ENCODE measurements at places on chromosomes 3 and 15.
A peak's percentile ranks its signal among the peaks of the same experiment; 100 is the strongest.

- no peak for DNase-seq
Measured at GRCh38 chr3:42778644-42779043, 5.6 kb upstream of the CCDC13 start.

DNA sequence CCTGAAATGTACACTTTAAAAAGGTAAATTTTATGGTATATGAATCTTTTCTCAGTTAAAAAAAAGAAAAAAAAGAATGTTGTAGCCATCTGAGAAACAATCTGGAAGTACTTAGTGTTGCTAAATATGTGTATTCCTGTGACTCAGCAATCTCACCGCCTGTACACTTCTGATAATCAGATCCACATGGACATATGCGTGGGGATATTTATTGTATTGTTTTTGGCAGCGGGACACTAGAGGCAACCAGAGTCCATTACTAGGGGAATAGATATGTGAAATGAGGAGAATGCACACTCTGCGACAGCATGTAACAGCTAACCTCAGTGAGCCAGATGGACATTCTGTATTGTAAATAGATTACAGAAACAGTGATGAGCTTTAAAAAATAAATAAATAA lies 65.4 kb downstream of the AQP9 start:
- DNase-seq = no peak

- DNase-seq = no peak
Measured at GRCh38 chr3:177676148-177676547, 478.9 kb upstream of the TBL1XR1 start.

GRCh38 chr15:89486726-89487050 lies 9.7 kb downstream of the RHCG start:
- peak; percentile 59 for DNase-seq

DNA sequence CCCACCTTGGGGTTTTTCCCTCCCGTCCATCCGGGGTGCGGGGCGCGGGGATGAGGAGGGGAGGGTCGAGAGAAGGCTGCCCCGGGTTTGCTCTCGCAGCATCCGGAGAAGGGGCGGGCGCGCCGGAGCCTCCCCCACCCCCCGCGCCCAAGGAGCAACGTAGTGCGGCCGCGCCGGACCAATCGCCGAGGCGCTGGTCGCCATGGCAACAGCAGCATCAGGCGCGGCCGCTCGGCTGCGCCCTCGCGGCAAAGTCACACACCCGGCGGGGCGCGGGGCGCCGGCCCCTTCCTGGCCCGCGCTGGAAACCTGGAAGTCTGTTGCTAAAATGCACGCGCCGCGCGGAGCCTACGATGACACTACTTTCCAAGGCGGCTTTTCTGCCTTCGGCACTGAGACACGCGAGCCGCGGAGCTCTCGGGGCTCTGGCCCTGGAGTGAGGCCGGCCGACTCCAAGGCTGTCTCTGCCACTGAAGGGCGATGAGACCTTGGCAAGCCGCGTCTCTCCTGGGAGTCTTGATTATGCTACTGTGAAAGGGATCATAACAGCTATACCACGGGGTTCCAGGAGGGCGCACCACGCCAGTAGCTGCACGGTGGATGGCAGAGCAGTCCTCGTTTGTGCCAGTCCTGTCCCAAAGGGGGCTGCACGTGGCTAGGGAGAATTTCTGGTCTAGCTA lies at the start of gene IQSEC1:
IQSEC1 (minus strand) TSS at position 104 of the 680 bp plus-strand sequence. CDS start 415 bp downstream, outside the sequence.
- no peak for DNase-seq

- no peak for DNase-seq
Measured at GRCh38 chr15:74319138-74319460, 48.3 kb downstream of the CYP11A1 start.

DNA sequence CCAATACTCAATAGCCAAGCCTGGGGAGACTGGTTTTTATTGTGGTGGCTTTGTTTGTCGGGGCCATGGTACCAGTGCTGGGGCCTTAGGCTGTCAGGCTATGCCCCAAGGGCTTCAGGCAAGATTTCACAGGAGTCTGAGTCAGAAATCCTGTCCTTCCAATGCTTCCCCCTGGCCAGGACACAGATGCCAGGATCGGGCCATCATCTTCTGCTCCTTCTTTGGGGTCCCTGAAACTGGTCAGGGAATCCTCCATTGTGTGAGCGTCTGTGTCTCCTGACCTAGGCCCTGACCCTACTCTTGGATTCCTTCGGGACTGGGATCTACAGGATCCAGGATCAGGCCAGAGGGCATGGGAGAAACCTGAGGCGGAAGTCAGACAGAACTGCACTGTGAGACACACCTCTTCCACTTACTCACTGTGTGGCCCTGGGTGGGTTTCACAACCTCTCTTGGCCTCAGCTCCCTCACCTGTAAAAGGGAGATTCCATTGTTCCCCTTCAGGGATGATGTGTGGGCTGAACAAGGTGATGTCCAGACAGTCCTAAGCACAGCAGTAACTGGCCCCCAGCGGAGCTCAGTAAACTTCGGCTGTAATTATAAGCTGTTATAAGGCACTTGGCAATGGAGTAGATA lies 292.7 kb downstream of the UACA start:
- no peak for DNase-seq

GRCh38 chr3:102124282-102124681 lies 275.0 kb downstream of the NFKBIZ start:
- no peak for DNase-seq

DNA sequence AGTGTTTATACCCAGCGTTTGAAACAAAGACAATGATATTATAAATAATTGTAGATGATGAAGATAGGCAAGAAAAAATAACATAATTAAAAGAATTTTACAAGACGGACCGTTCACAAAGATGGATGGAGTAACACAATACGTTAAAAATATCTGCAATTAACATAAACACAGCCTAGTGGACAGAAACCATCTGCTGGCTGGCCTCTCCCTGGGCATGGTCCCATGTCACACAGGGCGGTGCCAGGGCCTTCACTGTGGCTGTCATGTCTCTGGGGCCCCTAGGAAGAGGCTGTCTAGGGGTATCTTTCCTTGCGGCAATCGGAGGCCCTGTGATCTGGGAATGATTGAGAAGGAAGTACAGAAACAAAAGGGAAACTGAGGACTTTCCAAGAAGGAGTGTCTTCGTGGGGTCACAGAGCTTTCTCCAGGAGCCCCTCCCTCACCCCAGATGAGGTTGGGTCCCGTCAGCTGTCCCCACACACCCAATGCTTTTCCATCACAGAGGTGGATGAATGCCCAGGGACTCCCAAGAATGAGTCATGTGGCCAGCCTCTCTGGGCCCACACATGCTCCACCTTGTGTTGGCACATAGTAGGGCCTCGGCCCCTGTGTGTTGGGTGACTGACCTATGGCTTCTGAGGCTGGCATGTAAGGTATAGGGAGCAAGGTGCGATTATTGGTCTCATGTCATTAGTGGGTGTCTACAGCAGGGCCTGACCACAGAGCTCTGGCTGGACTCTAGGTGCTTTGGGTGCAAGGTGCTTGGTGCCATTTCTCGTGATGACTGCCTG lies 87.1 kb downstream of the DNAJB8 start:
- no peak for DNase-seq

DNA sequence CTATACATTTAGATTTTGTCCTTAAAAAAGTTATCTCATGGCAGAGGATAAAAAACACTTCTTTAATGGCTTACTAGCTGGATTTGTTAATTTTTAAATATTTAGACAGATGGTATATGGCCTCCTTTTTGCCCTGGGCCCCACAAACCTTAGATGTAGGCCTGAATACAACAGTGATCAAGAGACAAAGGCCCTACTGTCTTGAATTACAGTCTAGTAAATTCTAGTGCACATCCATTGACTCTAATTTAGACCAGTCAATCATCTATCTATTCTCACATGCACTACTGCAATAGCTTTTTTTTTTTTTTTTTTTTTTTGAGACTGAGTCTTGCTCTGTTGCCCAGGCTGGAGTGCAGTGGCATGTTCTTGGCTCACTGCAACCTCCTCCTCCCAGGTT lies 452.8 kb downstream of the FHIT start:
- no peak for DNase-seq

DNA sequence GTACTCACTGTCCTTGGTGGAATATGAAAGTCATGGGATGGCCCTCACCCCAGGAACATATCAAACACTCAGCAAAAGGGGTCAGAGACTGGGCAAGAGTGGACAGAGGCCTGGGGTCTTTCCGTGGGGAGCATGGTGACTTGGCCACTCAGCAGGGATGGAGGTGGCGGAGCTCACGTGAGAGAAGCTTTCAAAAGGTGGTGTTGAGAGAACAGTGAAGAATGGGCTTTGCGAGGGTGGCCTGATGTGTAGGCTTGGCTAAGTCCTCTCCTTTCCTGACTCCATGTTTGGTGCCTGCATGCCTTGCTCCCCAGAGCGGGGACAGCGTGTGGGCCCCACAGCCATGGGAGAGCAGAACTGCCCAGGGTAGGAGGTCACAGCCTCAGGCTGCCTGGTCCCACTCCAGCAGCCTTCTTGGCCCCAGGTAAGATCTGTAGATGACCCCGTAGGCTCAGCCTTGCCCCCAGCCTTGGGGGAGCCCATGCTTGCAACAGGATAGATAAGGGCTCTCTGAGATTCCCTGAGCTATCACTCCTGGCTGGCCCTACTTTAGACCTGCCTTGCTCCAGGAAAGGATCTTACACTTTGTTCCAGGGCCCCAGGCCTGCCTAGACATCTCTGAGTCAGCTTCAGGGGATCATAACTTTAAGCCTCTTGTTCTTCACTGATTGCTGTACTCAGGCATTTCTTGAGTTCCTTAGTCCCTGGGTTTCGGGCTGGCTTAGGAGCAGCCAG lies 17.0 kb downstream of the RPLP1 start:
- no peak for DNase-seq

DNA sequence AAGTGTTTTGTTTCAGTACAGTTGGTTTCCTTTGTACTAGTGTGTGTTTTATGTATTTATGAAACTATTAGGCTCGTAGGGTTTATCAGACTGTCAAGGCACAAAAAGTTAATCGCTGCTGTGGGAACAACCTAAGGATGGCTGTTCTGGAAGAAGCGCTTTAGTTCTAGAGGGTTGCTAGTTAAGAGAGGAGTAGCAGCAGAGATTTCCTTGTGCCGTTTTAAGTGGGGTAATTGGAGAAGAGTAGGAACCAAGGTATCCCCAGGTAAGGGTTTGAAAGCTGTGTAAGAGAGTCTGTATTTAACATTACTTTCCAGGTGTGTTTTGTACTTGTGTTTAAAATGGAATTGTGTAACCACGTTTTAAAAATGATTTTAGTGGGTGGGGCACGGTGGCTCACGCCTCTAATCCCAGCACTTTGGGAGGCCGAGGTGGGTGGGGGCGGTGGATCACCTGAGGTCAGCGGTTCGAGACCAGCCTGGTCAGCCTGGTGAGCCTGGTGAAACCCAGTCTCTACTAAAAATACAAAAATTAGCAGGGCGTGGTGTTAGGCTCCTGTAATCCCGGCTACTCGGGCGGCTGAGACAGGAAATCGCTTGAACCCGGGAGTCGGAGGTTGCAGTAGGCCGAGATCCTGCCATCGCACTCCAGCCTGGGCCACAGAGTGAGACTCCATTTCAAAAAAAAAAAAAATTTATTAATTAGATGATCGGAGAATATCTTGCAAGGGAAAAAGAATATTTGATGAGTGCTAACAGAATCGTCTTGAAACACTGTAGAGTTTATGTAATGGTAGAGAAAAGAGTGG lies 2.6 kb downstream of the MORF4L1 start:
- DNase-seq = no peak

- DNase-seq = no peak
Measured at GRCh38 chr3:17038900-17039553, 154.3 kb downstream of the PLCL2 start.

- no peak for DNase-seq
Measured at GRCh38 chr15:62653122-62653521, 389.4 kb upstream of the TPM1 start.

- DNase-seq = no peak
Measured at GRCh38 chr3:140288595-140288994, 353.6 kb downstream of the CLSTN2 start.

- DNase-seq = no peak
Measured at GRCh38 chr15:88267720-88268119, 11.2 kb upstream of the NTRK3 start.

GRCh38 chr15:78179906-78180305 lies 30.7 kb downstream of the IDH3A start:
- DNase-seq = no peak

DNA sequence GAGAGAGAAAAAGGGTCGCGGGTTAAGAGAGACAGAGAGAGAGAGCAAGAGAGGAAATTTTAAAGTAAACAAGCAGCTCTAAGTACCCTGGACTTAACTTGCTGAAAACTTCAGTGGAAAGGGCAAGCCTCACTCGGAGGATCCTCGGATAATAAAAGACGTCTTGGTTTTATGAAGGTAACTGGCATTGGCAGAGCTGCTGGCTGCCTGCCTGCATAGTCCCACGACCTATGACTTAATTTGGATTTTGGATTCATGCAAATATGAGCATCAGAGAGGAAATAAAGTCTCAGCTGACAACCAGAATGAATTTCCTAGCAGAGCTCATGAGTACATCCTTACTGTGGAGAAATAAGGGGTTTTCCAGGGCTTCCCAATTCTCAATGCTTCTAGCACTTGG lies 95.1 kb upstream of the PDZRN3 start:
- no peak for DNase-seq

GRCh38 chr3:47874438-47874837 lies 71.5 kb downstream of the DHX30 start:
- DNase-seq = no peak

DNA sequence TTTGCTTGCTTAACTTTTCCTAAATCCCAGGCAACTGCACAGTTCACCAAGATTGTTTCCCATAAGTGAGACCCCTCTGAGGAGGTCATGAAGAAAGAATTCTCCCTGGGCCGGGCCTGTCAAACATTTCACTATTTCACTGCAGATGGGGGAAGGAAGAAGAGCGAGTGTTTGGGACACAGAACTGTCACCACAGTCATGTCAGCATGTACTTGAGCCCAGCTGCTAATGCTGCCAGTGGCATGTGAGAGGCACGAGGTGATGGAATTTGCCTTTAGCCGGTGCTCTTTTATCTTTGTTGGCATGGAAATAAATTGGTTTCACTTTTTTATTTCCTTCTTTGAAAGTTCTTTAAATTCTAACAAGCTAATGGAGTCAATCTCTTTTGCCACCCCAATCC lies 277.9 kb upstream of the GADL1 start:
- no peak for DNase-seq

DNA sequence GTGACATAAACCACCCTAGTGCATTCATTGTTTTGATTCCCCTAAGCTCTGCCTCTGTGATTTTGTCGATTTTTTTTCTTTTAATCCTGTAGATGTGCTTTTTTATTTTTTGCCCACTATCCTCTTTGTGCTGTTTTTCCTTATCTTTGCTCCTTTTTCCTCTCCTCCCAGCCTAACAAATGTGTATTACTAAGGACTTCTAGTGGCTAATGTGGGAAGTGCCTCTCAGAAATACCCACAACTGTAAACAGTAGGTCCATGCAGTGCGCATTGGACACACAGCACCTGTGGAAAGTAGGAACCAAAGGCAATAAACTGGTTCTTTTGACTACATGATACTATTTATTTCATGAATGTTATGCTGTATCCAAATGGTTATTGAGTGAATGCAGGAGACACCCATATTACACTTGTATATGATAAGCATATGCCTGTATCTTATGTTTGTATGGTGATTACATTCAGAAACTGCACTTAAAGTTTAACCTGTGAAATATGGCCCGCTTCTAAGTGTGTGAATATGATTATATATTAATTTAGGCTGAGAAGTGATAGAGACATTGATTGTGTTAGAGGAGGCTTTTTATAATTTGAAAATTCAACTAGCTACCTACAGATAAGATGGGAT lies 147.8 kb downstream of the PLCL2 start:
- peak; percentile 14 for DNase-seq
